ENCODE measurements at places on chromosomes 4 and X.

DNA sequence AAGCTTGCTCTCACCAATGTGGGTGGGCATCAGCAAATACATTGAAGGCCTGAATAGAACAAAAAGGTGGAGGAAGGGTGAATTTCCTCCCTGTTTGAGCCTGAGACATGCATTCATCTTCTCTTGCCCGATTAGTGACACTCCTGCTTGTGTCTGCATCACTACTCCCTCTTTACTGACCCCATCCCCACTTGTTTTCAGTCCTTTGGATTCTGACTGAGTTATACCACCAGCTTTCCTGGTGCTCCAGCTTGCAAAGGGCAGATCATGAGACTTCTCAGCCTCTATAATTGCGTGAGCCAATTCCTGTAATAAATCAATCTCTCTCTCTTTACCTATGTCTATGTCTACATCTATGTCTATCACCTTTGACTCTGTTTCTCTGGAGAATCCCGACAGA is 47.4 kb upstream of the DYNLT3 start:
- DNase-seq, result no peak

- no peak for DNase-seq
Measured at GRCh38 chr4:76960014-76960413, 10.5 kb downstream of the SEPTIN11 start.

DNA sequence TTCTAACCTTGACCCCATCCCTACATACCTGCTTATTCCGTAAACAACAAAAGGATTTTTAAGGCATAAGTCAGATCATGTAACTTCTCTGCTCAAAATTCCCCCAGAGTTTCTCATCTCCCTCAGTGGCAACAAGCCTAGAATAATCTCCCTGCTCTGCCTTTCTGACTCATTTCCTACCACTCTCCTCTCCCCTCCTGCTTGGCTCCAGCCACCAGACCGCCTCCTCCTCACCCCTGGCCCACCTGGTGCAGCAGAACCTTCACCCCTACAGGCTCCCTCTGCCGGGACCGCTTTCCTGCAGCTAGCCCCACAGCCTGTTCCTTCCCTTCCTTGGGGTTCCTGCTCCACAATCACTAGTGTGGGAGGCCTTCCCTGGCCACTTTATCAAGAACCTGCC is 32.1 kb downstream of the TSPAN5 start:
- DNase-seq, result peak; percentile 76

GRCh38 chrX:54817220-54817820 is 9.8 kb downstream of the MAGED2 start:
- peak; percentile 32 for DNase-seq

Measured in umbilical cord (tissue), 2 donors.